ENCODE measurements at places on chromosomes 5 and 9. TPM values are rescaled to one million over a fixed set of nuclear protein-coding genes. Genes with fewer than 3 reads are reported as not detected.

DNA sequence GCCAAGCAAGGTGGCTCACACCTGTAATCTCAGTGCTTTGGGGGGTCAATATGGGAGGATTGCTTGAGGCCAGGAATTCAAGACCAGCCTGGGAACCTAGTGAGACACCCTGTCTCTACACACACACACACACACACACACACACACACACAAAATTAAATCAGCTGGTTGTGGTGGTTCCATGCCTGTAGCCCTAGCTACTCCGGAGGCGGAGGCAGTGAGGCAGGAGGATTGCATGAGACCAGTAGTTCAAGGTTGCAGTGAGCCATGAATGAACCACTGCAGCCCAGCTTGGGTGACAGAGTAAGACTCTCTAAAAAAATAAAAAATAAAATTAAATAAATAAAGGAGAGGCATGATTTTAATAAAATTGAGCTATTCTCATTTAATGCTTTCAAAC lies 13.1 kb downstream of the CEMIP2 start:
- no peak for DNase-seq

- peak; percentile 88 for DNase-seq
Observed at GRCh38 chr5:125411744-125412560, 665.5 kb upstream of the ZNF608 start.

GRCh38 chr5:32686799-32687498 lies 24.2 kb upstream of the NPR3 start:
- DNase-seq: no peak

DNA sequence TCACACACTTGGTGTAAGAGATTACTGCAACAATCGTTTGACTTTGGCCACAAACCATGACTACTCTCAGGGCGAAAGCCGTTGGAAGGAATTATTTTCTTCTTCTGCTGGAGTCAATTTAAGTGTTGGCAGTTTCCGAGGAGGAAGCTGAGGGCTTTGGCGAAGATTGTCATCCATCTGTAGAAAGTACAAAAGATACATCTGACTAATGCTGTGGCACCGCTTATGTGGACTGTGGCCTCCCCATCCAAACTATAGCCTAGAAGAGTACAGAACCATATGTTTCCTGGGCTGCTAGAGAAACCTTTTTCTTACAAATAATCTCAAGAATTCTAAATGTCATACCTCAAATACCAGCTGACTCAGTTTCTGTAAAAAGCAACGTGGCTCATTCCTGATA lies 7.4 kb downstream of the MTX3 start:
- no peak for DNase-seq

- no peak for DNase-seq
Observed at GRCh38 chr5:2192496-2192895, 309.8 kb upstream of the IRX4 start.

DNA sequence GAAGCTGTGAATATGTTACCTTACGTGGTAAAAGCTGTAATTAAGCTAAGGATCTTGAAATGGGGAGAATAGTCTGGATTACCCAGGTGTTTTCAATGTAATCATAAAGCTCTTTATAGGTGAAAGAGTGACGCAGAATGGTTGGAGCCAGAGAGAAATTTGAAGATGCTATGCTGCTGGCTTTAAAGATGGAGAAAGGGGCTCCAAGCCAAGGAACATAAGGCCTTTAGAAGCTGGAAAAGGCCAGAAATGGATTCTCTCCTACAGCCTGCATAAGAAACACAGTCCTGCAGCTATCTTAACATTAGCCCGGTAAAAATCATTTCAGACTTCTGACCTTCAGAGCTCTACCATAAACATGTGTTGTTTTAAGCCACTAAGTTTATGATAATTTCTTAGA lies 243.3 kb upstream of the VLDLR start:
- DNase-seq: no peak

GRCh38 chr5:72612810-72613209 lies 105.6 kb upstream of the ZNF366 start:
- DNase-seq: no peak

DNA sequence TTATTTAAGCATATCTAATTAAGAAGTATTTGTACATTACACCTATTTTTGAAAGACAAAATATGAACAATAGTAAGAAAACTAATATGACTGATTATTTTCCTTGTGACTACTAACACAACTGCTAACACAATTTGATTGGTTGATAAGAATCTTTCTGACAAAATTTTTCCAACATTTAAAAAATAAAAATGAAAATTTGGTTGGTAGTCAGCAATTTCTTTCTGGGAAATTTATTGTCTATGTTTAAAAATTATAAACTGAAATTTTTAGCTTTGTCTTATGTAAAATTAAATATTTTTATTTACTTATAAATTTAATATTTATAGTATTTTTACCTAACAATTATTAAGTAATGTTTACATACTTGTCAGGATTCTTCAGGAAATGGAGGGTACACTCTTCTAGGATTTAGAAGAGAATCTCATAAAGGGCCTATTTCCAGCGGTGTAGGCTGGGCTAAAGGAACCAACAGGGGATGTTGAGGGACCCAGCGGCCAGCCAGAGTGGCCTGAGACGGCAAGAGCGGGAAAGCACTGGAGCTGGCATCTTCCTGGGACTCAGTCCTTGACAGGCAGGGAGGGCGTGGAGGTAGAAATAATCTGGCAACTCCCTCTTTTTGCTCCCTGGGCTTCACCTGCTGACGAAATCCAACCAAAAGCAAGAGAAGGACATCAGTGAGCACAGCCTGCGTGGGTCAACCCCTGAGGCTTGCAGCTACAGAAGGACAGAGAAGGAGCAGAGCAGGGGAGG lies 14.7 kb upstream of the FAM120A start:
- DNase-seq: no peak

- DNase-seq: no peak
Observed at GRCh38 chr5:61919920-61920319, 386.1 kb upstream of the KIF2A start.

- peak; percentile 66 for DNase-seq
Observed at GRCh38 chr5:177473443-177474001, at the start of gene DBN1. DBN1 (minus strand) TSS chr5:177473634; CDS start chr5:177473521, 113 bp downstream.

GRCh38 chr9:14511452-14511851 lies 181.8 kb downstream of the ZDHHC21 start:
- DNase-seq: no peak

- DNase-seq: no peak
Observed at GRCh38 chr5:36787365-36788093, 89.0 kb upstream of the NIPBL start.

FAXDC2 gene
- 18.3 TPM for polyA plus RNA-seq

Data from kidney (tissue), 22 donors.